ENCODE measurements at places on chromosomes 6 and 20.

GRCh38 chr6:1801401-1801800 is 191.7 kb downstream of the FOXC1 start:
- H3K36me3 ChIP-seq = no peaks in the 10 kb centered on the region
- no peaks in the 10 kb centered on the region for H3K27me3 ChIP-seq
- no peak for DNase-seq
- no peak overlapping the region for H3K27ac ChIP-seq
- H3K4me3 ChIP-seq = no peak overlapping the region

GRCh38 chr6:128343706-128344105 is 176.7 kb downstream of the PTPRK start:
- DNase-seq = no peak
- no peaks in the 10 kb centered on the region for H3K4me1 ChIP-seq
- H3K27me3 ChIP-seq = no peaks in the 10 kb centered on the region

DNA sequence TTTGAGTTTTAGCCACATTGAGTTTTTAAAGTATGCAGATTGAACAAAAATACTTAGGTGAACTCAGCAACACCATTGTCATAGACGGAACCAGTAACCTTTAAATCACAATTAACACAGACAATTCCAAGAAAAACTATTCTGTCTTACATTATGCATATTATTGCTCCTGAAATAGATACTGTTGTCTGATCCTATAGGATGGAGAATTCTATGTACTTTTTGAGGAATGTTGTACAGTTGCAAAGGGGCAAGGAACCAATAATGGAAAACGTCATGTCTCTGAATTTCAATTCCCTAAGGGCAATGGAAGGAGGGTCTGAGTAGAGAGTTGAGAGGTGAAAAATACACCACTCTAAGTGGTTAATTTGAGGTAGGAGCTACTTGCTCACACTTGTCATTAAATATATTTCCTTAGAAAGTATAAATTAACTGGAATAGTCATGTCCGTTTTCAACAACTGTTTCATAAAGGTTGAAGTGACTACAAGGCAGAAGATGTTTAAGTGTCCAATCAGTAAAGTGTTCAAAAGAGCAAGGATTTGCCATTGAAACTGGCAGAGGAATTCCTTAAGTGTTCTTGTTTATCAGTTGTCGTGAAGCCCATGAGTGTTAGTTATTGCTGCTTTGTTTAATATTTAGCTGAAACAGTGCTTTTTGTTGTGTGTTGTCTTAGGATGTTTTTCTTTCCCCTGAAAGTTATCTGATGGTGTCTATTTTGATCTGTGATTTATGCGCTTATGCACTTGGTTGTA is 1.3 kb downstream of the NKAIN2 start:
- no peak overlapping the region for H3K27ac ChIP-seq
- no peak for DNase-seq
- no peaks in the 10 kb centered on the region for H3K36me3 ChIP-seq

- no peak overlapping the region for H3K4me3 ChIP-seq
- H3K27ac ChIP-seq = no peak overlapping the region
- H3K36me3 ChIP-seq = no peaks in the 10 kb centered on the region
- no peak for DNase-seq
- H3K4me1 ChIP-seq = no peaks in the 10 kb centered on the region
Observed at GRCh38 chr20:15806105-15806504, 767.1 kb downstream of the KIF16B start.

- no peaks in the 10 kb centered on the region for H3K4me1 ChIP-seq
- H3K27ac ChIP-seq = no peak overlapping the region
- H3K4me3 ChIP-seq = no peak overlapping the region
- H3K36me3 ChIP-seq = no peaks in the 10 kb centered on the region
Observed at GRCh38 chr20:14700639-14700960, 363.2 kb upstream of the FLRT3 start.

DNA sequence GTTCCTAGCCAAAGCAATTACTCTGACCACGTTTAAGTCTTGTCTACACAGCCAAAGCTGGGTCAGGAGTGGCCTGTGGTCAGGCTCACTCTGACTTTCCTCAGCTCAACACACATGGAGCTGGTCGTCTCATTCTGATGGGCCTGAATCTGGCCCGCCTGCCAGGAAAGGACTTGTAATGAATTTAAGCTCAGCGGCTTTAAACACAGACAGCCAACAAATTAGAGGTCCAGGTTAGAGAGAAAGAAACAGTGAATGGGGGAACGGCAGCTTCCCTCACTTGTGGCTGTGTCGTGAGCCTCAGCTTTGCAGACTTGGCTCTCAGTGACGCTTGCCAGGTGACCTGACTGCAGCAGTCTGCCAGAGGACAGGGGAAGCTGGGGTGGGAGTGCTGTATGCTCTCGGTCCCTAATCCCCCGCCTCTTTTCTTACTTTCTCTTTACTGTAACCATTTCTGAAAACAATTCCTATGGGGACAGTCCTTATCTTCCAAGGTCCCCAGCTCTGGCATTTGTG is 121.9 kb upstream of the AGPAT4 start:
- H3K27ac ChIP-seq = no peak overlapping the region
- no peaks in the 10 kb centered on the region for H3K27me3 ChIP-seq
- no peak overlapping the region for H3K4me3 ChIP-seq
- H3K4me1 ChIP-seq = peaks cover 7% of the 10 kb centered on the region
- DNase-seq = no peak
- no peaks in the 10 kb centered on the region for H3K36me3 ChIP-seq

DNA sequence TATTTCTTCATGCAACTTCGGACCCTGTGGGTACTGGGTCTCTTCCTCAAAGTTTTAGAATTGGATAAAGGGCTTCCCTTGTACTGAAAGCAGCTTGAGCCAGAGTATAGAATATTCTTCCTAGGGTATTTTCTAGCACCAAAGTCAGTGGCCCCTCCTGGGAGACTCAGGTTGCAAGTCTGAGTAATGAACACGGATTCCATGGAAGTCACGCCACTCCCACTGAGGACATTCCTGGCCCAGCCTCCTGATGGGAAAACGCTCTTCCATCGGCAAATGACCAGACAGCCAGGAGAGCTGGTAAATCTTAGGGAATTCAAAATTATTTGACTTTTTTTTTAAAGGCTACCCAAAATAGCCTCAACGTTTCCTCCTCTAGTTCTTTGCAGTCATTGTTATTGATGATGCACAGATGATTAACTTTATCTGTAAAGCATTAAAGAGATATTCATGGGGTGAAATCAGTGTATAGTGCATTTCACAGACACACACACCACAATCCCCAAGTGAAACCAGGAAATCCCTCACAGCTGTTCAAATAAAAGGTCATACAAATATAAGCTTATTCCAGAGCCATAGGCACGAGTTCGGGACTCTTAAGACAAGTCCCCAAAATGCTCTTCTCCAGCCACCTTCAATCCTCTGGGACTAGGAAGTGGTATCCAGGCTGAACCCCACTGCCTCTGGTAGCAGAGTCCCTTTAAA is 248.8 kb downstream of the SOD2 start:
- H3K4me1 ChIP-seq = no peaks in the 10 kb centered on the region
- H3K36me3 ChIP-seq = no peaks in the 10 kb centered on the region
- H3K4me3 ChIP-seq = no peak overlapping the region

DNA sequence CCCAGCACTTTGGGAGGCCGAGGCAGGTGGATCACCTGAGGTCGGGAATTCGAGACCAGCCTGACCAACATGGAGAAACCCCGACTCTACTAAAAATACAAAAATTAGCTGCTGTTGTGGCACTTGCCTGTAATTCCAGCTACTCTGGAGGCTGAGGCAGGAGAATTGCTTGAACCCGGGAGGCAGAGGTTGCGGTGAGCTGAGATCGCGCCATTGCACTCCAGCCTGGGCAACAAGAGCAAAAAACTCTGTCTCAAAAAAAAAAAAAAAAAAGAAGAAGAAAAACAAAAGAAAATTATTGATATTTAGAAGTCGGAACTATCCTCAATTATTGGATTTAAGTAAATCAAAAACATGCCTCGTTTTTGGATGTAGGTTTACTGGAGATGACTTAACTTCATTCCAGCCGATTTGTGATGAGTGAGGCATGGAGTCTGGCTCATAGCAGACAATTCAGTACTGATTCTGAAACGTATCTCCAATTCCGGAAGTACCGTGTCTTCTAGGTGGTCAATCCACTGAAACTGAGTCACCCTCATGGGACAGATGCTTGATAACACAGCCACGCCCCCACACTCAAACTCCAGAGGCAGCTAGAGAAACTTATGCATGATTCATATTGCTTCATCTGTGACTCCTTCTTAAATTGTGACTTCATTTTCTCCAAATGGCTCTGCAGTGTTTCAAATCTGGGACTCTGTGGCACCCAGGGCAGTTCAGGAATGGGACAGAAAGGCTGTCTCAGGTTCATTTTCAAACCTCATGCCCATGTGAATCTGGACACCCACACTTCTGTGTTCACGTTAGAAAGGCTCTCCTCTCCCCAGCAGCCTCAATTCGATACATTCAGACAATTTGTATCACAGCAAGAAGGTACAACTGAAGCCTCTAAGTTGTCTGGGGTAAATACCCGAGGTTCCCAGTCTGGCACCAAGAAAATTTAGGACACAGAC is 110.4 kb upstream of the ARMC2 start:
- no peaks in the 10 kb centered on the region for H3K27me3 ChIP-seq
- no peak overlapping the region for H3K4me3 ChIP-seq
- H3K36me3 ChIP-seq = no peaks in the 10 kb centered on the region
- DNase-seq = no peak
- no peak overlapping the region for H3K27ac ChIP-seq
- no peaks in the 10 kb centered on the region for H3K4me1 ChIP-seq

DNA sequence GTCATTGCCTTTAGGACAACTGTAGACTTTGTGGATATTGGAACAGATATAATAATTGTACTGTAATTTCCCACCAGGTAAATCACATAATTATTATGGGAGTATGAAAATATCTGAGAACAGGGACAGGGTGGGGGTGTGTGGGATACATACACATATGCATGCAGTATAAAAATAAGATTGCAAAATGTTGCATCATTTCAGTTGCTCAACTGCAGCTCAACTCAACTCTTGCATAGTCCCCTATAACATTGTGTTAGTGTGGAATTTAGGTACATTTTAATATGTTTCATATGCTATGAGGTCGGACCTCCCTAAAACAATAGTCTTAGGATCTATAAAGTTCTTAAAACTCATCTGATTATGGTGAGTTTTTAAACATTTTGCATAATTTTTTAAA is 275.0 kb upstream of the FLRT3 start:
- no peak overlapping the region for H3K4me3 ChIP-seq
- H3K27me3 ChIP-seq = no peaks in the 10 kb centered on the region
- H3K27ac ChIP-seq = no peak overlapping the region
- H3K36me3 ChIP-seq = no peaks in the 10 kb centered on the region
- no peaks in the 10 kb centered on the region for H3K4me1 ChIP-seq

- no peak overlapping the region for H3K27ac ChIP-seq
- no peaks in the 10 kb centered on the region for H3K27me3 ChIP-seq
- no peak overlapping the region for H3K4me3 ChIP-seq
- peak; percentile 73 for DNase-seq
- H3K4me1 ChIP-seq = no peaks in the 10 kb centered on the region
Observed at GRCh38 chr20:49928411-49929141, 7.6 kb upstream of the RNF114 start.

- no peak overlapping the region for H3K4me3 ChIP-seq
- no peaks in the 10 kb centered on the region for H3K4me1 ChIP-seq
Observed at GRCh38 chr6:137265561-137266308, 46.5 kb upstream of the IFNGR1 start.

- peaks cover 25% of the 10 kb centered on the region for H3K4me1 ChIP-seq
- no peaks in the 10 kb centered on the region for H3K27me3 ChIP-seq
- peak overlapping the region; percentile 15 for H3K27ac ChIP-seq
- no peak overlapping the region for H3K4me3 ChIP-seq
Observed at GRCh38 chr6:139919107-139920026, 544.9 kb upstream of the CITED2 start.

- DNase-seq = no peak
- H3K4me3 ChIP-seq = no peak overlapping the region
- H3K36me3 ChIP-seq = no peaks in the 10 kb centered on the region
- peak overlapping the region; percentile 31 for H3K27ac ChIP-seq
- H3K4me1 ChIP-seq = peaks cover 22% of the 10 kb centered on the region
Observed at GRCh38 chr6:35719830-35720733, 16.8 kb upstream of the ARMC12 start.

DNA sequence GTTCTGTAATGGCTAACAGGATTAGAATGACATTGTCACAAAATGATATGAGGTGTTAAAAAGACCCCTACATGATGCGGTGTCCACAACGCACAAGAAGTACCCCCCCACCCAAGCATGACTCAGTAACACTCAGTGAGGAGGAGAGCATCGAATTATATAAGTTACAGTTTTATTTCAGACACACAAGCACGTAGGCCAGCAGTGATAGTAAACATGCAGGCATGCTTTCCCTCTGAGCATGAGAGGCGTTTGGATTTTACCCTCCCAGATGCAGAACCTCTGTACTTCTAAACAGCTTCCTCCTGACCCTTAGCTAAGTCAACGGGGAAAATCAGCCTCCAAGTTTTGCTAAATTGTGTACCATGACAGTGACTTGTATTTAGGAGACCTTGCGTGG is 23.9 kb downstream of the GNAS start:
- no peak for DNase-seq
- no peak overlapping the region for H3K4me3 ChIP-seq
- H3K27me3 ChIP-seq = no peaks in the 10 kb centered on the region
- H3K4me1 ChIP-seq = peaks cover 36% of the 10 kb centered on the region
- no peaks in the 10 kb centered on the region for H3K36me3 ChIP-seq

GRCh38 chr20:36298795-36299339 is 7.3 kb upstream of the DLGAP4 start:
- no peak overlapping the region for H3K4me3 ChIP-seq
- H3K36me3 ChIP-seq = no peaks in the 10 kb centered on the region
- H3K27ac ChIP-seq = no peak overlapping the region

DNA sequence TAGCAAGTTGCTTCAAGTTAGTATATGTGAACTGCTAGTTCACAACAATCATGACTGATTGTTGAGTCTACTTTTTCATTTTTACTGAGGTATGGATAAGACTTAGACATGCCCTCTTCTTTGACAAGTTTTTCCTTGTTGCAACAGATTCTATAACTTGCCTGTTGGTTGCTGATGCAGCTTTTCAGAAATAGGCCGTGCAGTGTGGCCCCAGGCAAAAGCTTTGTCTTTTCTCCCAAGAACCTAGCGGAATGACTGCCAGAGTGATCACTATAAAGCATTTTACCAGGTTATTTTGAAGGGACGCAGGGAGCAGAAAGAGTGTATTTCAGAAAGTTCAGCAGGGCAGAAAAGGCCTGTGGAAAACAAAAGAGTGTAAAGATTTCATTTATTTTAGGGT is 16.0 kb downstream of the HECA start:
- H3K27me3 ChIP-seq = no peaks in the 10 kb centered on the region
- no peak for DNase-seq
- peaks cover 9% of the 10 kb centered on the region for H3K4me1 ChIP-seq
- no peaks in the 10 kb centered on the region for H3K36me3 ChIP-seq
- no peak overlapping the region for H3K4me3 ChIP-seq
